ENCODE measurements at places on chromosomes 3 and 15. TPM values are rescaled to one million over a fixed set of nuclear protein-coding genes. Genes with fewer than 3 reads are reported as not detected.

Gene CIB2
- total RNA-seq = 1.4 TPM

DNA sequence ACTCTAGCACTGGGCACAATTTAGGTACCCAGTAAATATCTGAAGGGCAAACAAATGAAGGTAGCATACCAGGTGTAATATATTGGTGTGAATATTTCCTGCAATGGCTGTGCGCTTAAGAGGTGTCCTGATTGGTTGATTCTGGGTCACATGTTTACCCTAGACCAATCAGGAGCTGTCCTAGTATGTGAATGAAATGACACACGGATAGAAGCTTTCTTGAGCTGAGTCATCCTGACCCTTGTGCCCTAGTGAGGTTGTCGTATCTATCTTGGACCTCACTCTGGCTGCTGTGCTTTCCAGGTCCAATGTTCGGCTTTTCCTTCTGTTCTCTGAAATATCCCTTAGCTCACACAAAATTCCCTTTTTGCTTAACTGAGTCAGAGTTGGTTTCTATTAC lies 58.1 kb upstream of the FOXP1 start:
- DNase-seq = peak; percentile 5

DNA sequence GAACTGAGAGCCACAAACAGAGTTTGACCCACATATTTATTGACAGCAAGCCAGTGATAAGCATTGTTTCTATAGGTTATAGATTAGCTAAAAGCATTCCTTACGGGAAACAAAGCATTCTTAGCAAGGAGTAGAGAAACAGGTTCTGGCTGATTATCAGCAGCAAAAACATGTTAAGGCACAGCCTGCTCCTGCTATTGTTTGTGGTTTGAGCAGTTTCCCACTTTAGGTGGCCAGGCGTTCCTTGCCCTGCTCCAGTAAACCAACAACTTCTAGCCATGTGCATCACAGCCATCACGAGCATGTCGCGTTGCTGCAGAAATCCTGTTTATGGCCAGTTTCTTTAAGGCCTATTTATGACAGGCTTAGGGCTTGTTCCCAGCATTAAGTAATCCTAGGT lies 44.7 kb upstream of the C2CD4B start:
- no peak for DNase-seq

- DNase-seq = peak; percentile 30
Measured at GRCh38 chr3:156516961-156517360, 38.0 kb downstream of the SSR3 start.

Gene PCOLCE2
- total RNA-seq = 46.4 TPM

DNA sequence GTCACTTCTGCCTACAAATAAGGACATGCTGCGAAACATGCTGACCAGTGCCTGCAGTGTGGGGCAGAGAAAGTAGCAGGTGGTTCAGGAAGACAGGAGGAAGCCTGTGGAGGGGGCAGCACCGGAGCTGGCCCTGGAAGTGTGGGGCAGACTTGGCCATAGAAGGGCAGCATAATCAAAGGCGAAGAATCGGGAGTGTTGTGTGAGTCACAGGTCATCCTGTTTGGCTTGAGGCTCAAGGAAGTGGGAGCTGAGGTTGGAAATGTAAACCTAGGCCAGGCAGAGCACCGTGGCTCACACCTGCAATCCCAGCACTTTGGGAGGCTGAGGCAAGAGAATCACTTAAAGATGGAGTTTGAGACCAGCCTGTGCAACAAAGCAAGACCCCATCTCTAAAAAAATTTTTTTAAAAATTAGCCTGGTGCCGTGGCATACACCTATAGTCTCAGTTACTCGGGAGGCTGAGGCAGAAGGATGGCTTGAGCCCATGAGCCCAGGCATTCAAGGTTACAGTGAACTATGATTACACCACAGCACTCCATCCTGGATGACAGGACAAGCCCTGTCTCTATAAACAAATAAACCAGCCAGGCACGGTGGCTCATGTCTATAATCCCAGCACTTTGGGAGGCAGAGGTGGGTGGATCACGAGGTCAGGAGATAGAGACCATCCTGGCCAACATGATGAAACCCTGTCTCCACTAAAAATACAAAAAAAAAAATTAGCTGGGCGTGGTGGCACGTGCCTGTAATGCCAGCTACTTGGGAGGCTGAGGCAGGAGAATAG lies 54.0 kb downstream of the FAM43A start:
- DNase-seq = no peak

Gene SCG3
- total RNA-seq = not detected

DNA sequence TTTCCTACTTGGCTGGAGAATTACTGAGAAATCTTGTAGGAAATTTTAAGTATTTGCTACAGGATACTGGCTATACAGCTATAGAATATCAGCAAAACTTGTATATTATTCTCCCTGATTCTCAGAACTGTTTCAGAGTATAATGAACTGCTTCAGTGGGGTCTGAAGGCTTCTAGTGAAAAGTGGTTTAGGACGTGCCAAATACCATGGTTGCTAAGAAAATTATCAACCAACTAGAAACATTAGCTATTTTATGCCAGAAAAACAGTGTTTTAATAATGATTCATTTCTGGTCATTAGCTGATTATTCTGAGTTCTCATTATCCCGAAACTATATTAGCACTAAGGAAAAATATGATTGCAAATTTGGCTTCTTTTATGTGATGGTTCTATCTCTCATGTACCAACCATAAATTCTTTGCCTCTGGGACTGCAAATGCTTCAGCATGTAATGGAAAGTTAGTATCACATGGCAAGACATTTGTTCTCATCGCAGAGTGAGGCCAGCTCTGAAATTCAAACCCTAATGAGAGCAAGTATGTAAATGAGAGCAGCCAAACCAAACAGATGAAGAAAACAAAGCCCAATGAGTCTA lies 11.0 kb upstream of the TSC22D2 start:
- DNase-seq = no peak

Gene CKMT1A
- not detected for total RNA-seq

DNA sequence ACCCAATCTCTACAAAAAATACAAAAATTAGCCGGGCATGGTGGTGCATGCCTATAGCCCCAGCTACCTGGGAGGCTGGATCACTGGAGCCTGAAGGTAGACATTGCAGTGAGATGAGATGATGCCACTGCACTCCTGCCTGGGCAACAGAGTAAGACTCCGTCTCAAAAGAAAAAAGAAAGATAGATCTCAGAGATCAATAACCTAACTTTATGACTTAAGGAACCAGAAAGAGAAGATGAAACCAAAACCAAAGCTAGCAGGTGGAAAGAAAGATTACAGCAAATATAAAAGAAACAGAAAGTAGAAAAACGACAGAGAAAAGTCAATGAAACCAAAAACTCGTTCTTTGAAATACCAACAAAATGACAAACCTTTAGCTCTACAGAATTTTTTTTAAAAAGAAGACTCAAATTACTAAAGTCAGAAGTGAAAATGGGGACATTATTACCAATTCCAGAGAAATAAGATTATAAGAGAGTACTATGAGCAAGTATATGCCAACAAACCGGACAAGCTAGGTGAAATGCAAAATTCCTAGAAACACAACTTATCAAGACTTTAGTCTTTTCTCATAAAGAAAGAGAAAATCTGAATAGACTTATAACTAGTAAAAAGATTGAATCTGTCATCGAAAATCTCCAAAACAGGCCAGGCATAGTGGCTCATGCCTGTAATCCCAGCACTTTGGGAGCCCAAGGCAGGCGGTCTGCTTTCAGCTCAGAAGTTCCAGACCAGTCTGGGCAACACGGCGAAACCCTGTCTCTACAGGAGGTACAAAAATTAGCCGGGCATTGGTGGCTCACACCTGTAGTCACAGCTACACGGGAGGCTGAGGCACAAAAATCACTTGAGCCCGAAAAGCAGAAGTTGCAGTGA lies 35.0 kb downstream of the ACAP2 start:
- no peak for DNase-seq

Gene PTPN9
- total RNA-seq = 28.8 TPM

GRCh38 chr15:64544450-64544849 lies 84.1 kb downstream of the ZNF609 start:
- no peak for DNase-seq

DNA sequence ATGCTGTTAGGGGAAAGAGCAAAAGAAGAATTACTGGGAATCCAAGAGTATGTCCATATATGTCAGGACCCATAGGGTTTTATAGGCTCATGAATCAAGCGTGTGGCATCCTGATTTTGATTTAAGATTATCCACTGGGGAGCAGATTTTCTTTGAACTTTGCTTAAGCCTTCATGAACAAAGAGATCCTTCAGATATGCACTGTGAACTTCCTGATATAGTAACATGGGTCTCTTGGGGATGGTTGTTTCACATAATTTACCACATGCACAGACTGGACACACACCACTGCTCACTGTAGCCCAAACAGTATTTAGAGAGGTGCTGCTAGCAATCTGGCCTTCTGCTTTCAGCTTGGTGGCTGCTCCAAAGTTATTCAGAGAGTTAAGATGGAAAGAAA lies 200.9 kb upstream of the ZPLD1 start:
- DNase-seq = no peak

Gene DPPA2
- not detected for total RNA-seq

- DNase-seq = no peak
Measured at GRCh38 chr3:26655231-26655630, 32.7 kb downstream of the LRRC3B start.

DNA sequence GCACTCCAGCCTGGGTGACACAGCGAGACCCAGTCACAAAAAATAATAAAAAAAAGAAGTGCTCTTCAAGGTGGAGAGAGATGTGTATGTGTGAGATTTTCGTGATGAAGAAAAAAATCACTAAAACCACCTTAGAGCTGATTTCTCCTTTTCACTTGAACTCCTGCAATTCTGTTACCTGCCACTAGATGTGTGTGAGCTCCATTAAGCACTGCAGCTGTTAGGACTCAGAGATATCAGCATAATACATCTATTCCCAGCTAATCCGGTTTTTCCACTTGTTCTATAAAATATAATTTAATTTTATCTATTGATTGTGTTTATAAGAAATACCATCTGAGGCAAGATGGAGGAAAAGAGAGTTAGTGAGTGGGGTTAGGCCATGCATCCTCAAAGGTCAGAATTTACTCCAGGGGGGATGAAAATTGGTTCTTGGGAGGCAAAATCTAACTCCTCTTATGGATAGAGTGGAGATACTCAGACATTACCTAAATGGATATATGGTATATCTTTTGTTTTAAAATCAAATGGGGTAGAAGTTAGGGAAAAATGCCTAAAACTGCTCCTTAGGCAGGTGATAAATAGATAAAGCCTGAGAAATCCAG lies 152.7 kb downstream of the IL20RB start:
- DNase-seq = peak; percentile 57

DNA sequence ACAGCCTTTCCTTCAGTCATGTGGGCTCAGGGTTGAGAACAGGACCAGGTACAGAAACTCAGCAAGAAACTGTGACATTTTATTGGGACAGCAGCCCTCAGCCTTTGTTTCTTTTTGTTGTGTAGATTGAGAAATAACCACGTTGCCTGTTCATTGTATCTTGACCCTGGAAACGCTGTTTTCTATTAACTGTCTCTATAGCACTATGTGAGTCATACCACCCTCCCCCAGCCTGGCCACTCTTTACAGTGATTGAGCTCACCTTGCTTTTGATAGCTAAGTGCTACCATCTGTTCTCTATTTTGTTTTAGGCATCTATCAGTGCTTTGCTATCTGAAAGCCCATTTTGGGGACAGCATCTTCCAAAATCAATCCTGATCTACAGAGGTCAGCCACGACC lies 127.9 kb downstream of the CD47 start:
- peak; percentile 68 for DNase-seq

GRCh38 chr3:167626490-167626889 lies 27.3 kb downstream of the WDR49 start:
- no peak for DNase-seq

- DNase-seq = no peak
Measured at GRCh38 chr15:82056958-82057823, 11.4 kb upstream of the MEX3B start.

- peak; percentile 11 for DNase-seq
Measured at GRCh38 chr3:117219296-117219695, 509.7 kb downstream of the TUSC7 start.

GRCh38 chr3:49461443-49462171 lies 8.5 kb upstream of the DAG1 start:
- peak; percentile 49 for DNase-seq

GRCh38 chr3:132800958-132801357 lies 78.7 kb upstream of the NPHP3 start:
- no peak for DNase-seq

- DNase-seq = no peak
Measured at GRCh38 chr15:39451121-39451688, 129.7 kb upstream of the THBS1 start.

Gene ZNF619
- 4.4 TPM for total RNA-seq

DNA sequence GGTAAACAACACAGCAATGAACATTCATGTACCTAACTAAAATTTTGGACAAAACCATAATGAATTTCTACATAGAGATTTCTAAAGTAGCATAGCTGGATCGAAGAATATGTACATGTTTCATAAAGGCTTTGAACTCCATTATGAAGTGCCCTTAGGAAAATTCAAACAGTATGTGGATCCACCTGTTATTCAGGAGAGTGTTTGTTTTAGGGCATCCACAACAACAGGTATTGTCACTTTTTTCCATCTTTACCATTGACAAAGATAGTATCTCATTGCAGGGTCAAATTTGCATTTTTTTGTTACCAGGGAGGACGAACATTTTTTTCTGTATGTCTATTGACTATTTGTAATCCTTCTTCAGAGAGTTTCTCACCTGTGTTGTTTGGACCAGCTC lies 75.0 kb downstream of the COL6A5 start:
- DNase-seq = no peak

GRCh38 chr3:194970066-194970465 lies 284.4 kb downstream of the FAM43A start:
- DNase-seq = no peak

Gene COL7A1
- total RNA-seq = 33.6 TPM

GRCh38 chr3:184134746-184135148 lies 411 bp upstream of the EIF2B5 start:
- peak; percentile 66 for DNase-seq

DNA sequence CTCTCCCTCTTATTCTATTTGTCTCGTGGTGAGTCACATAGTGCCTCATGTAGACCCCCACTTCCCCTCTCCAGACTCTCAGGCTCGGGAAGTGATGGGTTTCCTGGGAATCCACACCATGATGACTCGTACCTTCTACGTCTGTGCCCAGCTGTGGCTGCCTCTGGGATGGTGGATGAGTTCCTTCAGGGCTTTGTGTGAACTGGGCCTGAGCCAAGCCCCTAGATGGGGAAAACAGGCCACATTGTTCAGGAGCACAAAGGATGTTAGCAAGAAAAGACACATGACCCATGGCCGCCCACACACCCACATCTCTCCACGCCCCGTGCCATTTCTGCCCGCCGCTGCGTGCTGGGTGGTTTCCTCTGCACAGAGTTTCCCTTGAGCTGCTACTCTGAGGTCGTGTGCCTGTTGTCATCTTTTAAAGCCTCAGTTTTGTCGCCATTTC lies 10.5 kb downstream of the ISG20 start:
- DNase-seq = peak; percentile 82

Data from GM23248 (cell line).